HTR-8/SVneo (cell line): ENCODE measurements at places on chromosomes 3 and 15.

DNA sequence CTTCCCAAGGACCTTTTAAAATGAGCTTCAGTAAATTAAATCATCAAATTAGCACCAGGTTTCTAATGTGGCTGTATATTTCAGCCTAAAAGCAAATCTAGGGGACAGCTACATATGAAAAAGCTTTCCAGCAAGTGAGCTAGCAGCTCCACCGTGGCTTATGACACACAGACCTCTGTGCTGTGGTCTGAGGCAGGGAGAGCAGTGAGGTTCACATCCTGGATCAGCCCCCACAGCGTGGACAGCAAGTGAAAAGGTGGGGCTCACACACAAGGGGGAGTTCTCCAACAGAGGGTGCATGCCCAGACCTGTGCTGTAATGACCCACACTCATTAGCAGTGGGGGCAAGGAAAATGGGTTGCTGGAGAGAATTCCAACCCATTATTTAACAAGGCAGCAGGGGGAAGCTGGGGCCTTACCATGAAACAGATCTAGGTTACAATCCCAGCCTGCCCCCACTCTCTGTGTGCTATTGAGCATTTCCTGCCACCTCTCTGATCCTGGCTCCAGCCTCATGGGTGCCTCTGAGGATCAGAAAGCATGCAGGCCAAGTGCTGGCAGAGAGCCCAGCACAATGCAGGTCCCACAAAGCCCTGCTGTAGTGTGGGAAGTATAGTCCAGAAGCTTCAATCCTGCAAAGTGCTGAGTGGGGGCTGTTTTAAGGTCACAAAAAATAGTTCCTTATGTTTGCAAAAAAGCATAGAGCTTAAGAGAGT lies 48.2 kb downstream of the RASGRF1 start:
- DNase-seq = no peak

- no peak for DNase-seq
Observed at GRCh38 chr15:78284758-78285157, 14.7 kb downstream of the SKIC8 start.

DNA sequence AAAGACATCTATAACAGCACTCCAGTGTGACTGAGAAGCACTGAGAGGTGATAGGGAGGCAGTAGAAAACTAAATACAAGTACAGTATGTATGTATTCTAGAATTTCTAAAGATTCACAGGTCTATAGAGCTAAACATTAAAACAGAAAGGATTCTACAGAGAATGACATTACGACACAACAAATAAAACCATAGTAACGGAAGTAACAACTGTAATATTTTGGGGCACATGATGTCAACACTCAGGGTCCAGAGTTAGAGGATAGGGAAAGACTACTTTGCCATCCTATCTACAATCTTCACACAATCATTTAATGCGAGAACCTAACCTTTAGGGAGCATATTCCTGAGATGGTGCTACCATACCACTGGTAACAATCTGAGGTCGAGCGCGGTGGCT lies 13.6 kb downstream of the UBXN7 start:
- DNase-seq = no peak

- no peak for DNase-seq
Observed at GRCh38 chr3:110234831-110235230, 836.8 kb upstream of the NECTIN3 start.

DNA sequence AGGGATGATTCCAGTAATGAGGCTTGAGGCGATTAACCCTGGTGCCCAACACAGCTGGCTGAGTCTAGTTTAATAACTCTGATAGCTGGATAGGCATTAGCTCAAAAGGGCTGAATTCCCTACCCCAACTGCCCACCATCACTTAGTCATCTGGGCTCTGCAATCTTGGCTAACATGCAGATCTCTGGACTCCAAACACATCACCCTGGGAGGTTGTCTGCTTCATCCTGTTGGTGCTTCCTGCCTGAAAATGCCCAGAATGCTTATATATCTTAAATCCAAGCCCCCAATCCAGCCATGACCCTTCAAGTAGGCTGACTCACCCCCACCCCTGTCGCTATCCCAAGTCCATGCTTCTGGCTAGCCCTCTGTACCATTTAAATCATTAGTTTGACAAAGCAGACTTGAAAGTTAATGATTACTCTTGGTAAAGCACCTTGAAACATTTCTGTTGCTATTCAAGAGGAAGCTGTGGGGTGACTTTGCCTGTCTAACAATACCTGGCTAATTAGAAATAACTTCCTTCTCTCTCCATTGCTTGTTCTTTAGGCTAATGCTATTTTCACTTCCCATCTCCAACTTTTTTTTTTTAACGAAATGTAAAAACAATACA lies 107.0 kb upstream of the RORA start:
- DNase-seq = no peak

- DNase-seq = no peak
Observed at GRCh38 chr3:73609655-73610054, 15.1 kb downstream of the PDZRN3 start.

- DNase-seq = no peak
Observed at GRCh38 chr3:182242489-182242942, 530.8 kb downstream of the SOX2 start.

- DNase-seq = no peak
Observed at GRCh38 chr15:47218295-47218694, 499.0 kb upstream of the SEMA6D start.

- no peak for DNase-seq
Observed at GRCh38 chr3:186534113-186534669, 10.0 kb downstream of the CRYGS start.
